AG09309 (cell line): ENCODE measurements at places on chromosomes 3 and 15.

- no peak for DNase-seq
Observed at GRCh38 chr15:74857082-74857655, 14.2 kb upstream of the ULK3 start.

GRCh38 chr3:74591946-74592345 is 22.5 kb downstream of the CNTN3 start:
- no peak for DNase-seq

GRCh38 chr3:113628788-113629187 is 67.7 kb downstream of the USF3 start:
- no peak for DNase-seq

DNA sequence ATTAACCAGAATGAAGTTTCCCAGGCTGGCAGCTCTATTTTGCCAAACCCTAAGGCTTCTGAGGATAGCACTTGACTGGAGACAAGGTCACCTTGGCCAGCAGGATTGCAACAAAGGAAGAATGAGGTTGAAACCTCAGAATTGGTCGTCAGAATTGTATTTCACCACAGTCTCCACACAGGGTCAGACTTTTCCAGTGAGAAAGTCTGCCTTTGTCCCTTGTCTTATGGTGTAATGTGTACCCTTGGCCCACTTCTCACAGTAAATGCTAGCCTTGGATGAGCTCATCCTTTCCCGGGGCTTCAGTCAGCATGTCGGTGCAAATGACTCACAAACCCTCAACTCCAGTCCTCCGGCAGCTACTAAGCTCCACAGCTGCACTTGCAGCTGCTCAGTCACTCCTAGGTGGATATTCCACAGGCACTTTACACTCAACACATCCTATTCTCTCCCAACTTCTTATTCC is 19.7 kb downstream of the SSR3 start:
- peak; percentile 98 for DNase-seq

DNA sequence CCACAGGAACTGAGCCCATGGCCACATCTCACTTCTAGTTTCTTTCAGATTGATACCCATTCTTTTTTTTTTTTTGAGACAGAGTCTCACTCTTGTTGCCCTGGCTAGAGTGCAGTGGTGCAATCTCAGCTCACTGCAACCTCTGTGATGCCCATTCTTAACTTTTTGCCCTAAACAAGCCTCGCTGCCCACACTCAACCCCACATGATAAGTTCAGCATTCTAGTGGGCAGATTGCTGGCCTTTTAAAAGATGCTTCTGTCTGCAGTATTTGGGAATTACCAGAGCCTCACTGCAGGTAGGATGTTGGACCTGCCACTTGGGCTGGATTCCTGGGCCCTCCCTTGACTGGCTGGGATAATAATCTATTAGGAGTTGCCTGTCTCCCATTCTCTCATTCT is 51.0 kb downstream of the TRANK1 start:
- no peak for DNase-seq

DNA sequence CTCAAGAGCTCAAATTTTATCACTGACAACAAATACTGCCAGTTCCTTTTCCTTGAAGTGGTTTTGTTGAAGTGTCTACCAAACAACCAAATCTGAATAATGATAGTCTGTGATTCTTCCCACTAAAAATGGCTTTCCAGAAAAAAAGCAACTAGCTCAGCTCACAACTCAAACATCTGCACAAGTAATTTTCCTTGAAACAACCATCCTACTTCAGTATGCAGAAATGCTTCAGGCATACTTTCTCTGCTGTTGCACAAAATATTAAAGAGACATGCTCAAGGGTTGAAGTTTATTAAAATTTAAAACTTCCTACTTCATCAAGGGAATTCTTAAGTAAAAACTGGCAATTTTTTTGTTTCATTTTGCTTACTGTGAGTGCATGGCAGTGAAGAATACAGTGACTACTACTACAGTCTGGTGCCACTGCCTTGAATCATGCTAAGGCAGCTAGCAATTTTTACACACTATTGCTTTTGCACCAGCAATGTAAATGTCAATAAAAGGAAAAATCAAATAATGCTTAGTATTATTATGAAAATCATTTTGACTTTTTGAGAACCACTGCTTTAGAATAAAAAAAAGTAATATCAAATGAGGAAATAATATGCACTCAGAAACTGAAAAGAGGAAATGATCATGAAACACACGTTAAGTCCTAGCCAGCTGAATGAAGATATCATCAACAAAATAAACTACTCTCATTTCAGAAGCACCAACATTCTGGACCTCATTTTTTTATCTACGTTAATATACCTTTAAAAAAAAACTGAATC is 33.6 kb downstream of the VPS13C start:
- no peak for DNase-seq

- peak; percentile 68 for DNase-seq
Observed at GRCh38 chr3:64440498-64440897, 215.2 kb upstream of the PRICKLE2 start.

GRCh38 chr15:34588046-34588674 is 4.7 kb upstream of the GOLGA8B start:
- peak; percentile 60 for DNase-seq

DNA sequence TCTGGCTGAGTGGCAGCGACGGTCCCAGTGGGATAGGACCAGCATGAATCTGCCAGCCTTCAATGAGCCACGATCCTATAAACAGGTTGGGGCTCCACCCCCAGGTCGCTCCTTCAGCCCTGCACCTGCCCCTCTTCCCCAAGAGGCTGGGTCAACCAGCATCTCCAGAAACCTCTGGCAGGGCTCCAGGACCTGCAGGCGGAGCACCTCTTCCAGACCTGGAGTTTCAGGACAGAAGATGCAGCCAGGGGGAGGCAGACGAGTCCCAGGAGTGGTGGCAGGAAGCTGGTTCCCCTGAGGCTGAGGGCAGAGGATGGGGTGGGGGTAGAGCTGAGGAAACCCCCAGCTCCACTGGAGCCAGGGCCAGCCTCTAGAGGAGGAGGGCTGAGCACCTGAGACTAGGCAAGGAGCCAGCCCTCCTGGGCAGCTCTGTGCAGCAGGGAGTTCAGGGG is at the start of gene PLA2G4D:
Gene PLA2G4D, minus strand, starts transcription at position 51 of the 452 bp plus-strand sequence. CDS start 103 bp downstream, outside the sequence.
- no peak for DNase-seq

DNA sequence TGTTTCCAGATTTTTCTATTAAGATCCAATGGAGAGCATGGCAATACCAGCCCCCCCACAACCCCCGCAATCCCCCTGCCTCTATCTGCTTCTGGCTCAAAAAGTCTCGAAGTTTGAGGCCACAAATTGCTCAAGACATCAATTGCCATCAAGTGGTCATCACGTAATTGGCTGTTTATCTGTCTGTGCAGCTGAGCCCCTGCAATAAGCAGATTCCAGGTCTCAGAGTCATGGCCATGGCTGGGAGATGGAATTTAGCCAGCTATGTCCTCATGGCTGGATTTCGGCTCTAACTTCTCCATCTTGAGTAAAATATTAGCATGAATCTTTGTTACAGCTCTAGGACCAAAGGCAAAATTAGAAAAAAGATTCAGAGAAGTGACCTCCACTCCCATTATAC is 22.7 kb downstream of the SSUH2 start:
- DNase-seq, result peak; percentile 84

GRCh38 chr3:66405701-66406091 is 95.1 kb downstream of the LRIG1 start:
- peak; percentile 52 for DNase-seq

GRCh38 chr3:67876261-67876660 is 221.8 kb upstream of the SUCLG2 start:
- DNase-seq, result no peak

DNA sequence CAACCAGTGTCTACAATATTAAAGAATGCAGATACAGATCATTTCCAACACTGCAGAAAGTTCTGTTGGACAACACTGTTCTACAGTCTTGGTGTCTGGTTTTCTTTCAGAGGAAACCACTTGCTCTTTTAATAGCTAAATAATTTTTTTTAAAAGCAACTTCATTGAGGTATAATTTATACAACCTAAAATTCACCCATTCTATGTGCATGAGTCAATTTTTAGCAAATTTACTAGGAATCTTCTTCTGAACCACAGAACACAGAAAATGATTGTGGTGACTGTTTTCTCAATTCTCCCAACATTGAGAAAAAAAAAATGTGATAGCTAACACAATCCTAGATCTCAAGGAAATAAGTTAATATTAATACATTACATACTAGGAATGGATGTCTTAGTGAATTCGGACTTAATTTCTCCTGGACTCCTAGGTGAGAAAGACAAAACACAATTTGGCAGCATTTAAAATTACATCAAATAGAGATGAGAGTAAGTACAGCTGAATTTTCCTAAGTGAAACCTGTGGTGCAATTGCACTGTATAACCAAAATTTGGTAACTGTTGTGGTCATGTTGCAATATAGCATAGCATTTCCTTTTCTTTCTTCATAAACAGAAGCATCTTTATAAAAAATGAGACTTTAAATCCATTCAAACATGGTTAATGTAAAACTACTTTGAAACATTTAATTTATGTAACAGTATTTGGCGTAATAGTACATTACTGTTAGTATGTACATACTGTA is 15.3 kb upstream of the PLCL2 start:
- no peak for DNase-seq

GRCh38 chr3:187130346-187131066 is 8.8 kb downstream of the RPL39L start:
- DNase-seq, result no peak

DNA sequence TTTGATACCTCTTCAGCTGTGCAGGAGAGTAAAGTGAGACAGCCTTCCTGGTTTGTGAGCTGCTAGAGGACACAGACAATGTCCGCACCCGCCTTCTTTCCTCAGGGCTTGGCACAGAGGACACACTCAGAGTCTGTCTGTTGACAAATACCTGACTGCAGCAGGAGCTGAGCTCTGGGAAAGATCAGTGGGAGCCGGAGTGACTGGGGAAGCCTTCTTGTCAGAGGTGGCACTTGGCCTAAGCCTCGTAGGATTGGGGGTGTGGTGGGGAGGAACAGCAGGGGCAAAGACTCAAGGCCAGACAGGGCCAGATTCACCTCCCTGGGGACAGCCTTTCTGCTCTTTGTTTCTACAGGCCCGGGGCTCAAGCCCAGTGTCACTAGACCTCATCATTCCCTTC is 3.3 kb upstream of the IL17RC start:
- DNase-seq, result no peak

- no peak for DNase-seq
Observed at GRCh38 chr3:175704366-175705055, 845.4 kb downstream of the NAALADL2 start.

GRCh38 chr15:38463893-38464292 is 10.0 kb downstream of the FAM98B start:
- no peak for DNase-seq

- DNase-seq, result no peak
Observed at GRCh38 chr3:42430781-42431532, 20.5 kb upstream of the LYZL4 start.

GRCh38 chr3:170809007-170809974 is 60.7 kb downstream of the RPL22L1 start:
- no peak for DNase-seq

- DNase-seq, result no peak
Observed at GRCh38 chr3:95474338-95474737, 1340.1 kb upstream of the EPHA6 start.

GRCh38 chr3:183844606-183845005 is 19.2 kb upstream of the MAP6D1 start:
- peak; percentile 39 for DNase-seq

DNA sequence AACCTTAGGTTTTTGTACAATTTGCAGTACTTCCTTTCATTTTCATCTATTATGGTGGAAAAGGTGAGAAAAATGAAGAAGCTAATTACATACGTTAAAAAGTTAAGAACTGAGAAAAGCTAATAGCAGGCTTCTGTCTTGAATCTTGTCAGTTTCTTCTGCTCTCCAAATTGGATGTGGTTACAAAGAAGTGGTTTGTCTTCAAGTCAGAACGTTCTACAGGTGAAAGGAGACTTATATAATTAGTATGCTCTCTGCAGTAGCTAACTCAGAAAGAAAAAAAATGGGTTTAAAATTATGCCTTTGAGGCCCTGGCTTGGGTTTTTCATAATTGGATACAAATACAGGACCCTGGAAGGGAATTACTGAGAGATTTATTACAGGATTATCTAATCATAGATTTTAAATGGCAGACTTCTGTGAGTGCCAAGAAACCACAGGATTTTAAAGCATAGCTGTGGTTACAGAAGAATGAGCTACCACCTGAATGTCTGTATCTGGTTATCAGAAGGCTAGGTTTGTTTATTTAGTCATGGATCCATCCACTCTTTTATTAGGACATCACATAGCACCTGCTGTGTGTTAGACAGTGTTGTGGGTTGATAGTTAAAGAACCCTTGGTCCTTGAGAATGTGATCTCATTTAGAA is 528.1 kb upstream of the MCTP2 start:
- DNase-seq, result no peak

DNA sequence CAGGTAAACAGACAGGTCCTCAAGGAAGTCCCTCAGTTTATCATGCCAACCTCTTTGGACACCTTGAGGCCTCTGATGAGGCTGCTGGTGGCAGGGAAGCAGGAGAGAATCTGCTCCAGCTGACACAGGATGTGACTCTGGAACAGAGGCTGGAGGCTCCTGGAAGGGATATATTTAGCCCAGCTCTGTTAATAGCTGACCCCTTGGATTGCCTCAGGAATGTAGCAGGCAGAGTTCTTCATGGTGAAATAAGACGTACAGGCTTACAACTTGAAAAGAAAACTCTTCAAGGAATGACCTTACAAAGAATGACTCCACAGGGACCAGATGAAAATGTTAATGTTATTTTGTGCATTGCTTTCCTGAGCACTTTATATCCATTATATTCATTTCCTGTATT is 90.5 kb downstream of the AQP9 start:
- DNase-seq, result peak; percentile 72

- no peak for DNase-seq
Observed at GRCh38 chr3:16252243-16252978, 12.3 kb downstream of the DPH3 start.

DNA sequence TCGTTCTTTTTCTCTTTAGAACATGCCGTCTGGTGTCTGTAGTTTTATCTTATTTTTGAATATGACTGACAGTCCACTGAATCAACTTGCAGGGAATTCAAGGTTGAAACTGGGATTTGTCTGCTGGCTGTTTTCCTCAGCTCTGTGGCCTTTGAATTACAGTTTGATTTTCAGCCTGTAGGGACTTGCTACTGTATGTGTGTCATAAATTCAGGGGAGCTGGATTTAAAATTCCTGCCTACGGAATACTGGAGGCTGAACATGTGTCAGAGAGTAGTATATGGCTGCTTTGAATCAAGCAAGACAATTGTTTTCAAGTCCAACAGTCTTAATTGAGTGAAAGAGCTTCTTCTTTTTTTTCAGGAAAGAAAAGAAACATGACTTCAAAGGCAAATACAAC is 33.9 kb downstream of the RARB start:
- no peak for DNase-seq
